ENCODE measurements at places on chromosomes 3 and 15.
A peak's percentile ranks its signal among the peaks of the same experiment; 100 is the strongest.

- no peaks in the 10 kb centered on the region for H3K36me3 ChIP-seq
- H3K27me3 ChIP-seq, result no peaks in the 10 kb centered on the region
- no peaks in the 10 kb centered on the region for H3K4me1 ChIP-seq
- DNase-seq, result no peak
- H3K4me3 ChIP-seq, result no peak within 1 kb of the TSS
Observed at GRCh38 chr3:121894301-121894990, at the start of gene SLC15A2. Gene SLC15A2, plus strand, starts transcription at chr3:121894401. Its CDS starts 76 bp downstream, at chr3:121894477.

- H3K27ac ChIP-seq, result peak overlapping the region; percentile 60
- DNase-seq, result no peak
- no peaks in the 10 kb centered on the region for H3K36me3 ChIP-seq
- H3K27me3 ChIP-seq, result no peaks in the 10 kb centered on the region
- no peak overlapping the region for H3K4me3 ChIP-seq
Observed at GRCh38 chr15:78991476-78991875, 46.6 kb upstream of the CTSH start.

DNA sequence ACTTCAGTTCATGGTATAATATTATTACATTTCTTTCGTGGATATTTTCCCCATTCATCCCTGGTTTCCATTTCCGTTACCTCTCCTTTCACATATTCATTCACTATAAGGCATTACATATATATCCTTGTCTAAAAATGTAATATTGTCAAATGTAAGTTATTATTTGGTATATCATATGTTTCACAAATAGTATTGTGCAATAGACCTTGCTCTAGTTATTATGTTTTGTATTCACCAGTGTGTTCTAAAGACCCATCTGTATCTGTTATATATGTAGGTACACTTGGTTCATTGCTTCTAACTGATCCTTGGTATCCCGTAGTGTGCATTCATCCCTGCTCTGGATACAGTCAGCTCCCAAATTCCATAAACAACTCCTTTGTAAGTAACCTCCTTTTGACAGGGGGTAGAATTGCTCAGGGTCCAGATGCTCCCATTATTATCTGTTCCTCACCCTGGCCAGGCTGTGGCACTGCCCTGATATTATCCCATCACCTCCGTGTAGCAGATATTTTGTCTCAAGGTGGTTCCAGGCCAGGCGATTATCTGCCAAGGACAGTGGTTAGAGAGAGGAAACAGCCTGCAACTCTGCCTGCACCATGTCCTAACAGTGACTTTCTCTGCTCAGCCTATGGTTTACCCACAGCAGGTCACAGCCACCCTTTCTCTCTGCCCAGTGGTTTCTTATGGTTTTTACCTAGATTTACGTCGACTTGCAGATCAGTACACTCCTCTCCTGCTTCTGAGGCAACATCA is 29.2 kb downstream of the PAQR9 start:
- DNase-seq, result no peak
- no peaks in the 10 kb centered on the region for H3K4me1 ChIP-seq
- no peak overlapping the region for H3K4me3 ChIP-seq

- H3K27ac ChIP-seq, result no peak overlapping the region
- H3K36me3 ChIP-seq, result no peaks in the 10 kb centered on the region
- no peak overlapping the region for H3K4me3 ChIP-seq
- DNase-seq, result no peak
- no peaks in the 10 kb centered on the region for H3K27me3 ChIP-seq
Observed at GRCh38 chr15:100920516-100921135, 1.5 kb downstream of the LRRK1 start.

GRCh38 chr15:73959012-73959581 is 32.8 kb downstream of the LOXL1 start:
- H3K27ac ChIP-seq, result no peak overlapping the region
- H3K4me1 ChIP-seq, result no peaks in the 10 kb centered on the region
- H3K4me3 ChIP-seq, result no peak overlapping the region
- no peaks in the 10 kb centered on the region for H3K36me3 ChIP-seq
- DNase-seq, result no peak
- no peaks in the 10 kb centered on the region for H3K27me3 ChIP-seq

- no peaks in the 10 kb centered on the region for H3K36me3 ChIP-seq
- H3K4me3 ChIP-seq, result no peak overlapping the region
- no peak overlapping the region for H3K27ac ChIP-seq
- no peaks in the 10 kb centered on the region for H3K4me1 ChIP-seq
- H3K27me3 ChIP-seq, result no peaks in the 10 kb centered on the region
Observed at GRCh38 chr3:107412376-107412775, 35.1 kb downstream of the CCDC54 start.

- no peak for DNase-seq
- peaks cover 9% of the 10 kb centered on the region for H3K4me1 ChIP-seq
- H3K27ac ChIP-seq, result no peak overlapping the region
- H3K27me3 ChIP-seq, result peaks cover 3% of the 10 kb centered on the region
- no peak overlapping the region for H3K4me3 ChIP-seq
- H3K36me3 ChIP-seq, result no peaks in the 10 kb centered on the region
Observed at GRCh38 chr3:170480111-170480510, 61.4 kb downstream of the CLDN11 start.

GRCh38 chr3:52442409-52443267 is 2.3 kb downstream of the SEMA3G start:
- H3K27ac ChIP-seq, result no peak overlapping the region
- H3K27me3 ChIP-seq, result no peaks in the 10 kb centered on the region
- H3K4me1 ChIP-seq, result no peaks in the 10 kb centered on the region
- DNase-seq, result no peak

DNA sequence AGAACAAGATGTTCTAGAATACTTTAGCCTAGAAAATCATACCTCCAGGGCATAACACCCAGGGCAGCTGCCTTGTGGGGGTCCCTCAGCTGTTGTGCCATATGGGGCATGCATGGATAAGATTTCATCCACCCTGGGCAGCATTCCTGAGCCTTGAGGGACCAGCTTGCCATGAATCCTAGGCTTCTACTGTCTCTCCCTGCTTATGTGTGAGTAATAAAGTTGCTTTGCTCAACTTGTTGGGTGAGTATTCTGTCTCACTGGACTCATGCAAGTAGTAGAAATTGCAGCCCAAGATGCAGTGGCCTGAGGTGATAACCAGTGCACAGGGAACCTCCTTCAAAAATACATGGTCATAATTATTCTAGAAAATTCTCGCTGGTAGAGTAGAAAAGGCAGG is 52.1 kb upstream of the EPHB1 start:
- no peak for DNase-seq
- no peaks in the 10 kb centered on the region for H3K27me3 ChIP-seq
- no peak overlapping the region for H3K27ac ChIP-seq
- no peaks in the 10 kb centered on the region for H3K4me1 ChIP-seq
- H3K4me3 ChIP-seq, result no peak overlapping the region
- H3K36me3 ChIP-seq, result no peaks in the 10 kb centered on the region

GRCh38 chr3:103210583-103210982 is 775.8 kb downstream of the ZPLD1 start:
- no peak overlapping the region for H3K27ac ChIP-seq
- H3K4me3 ChIP-seq, result no peak overlapping the region
- H3K36me3 ChIP-seq, result no peaks in the 10 kb centered on the region
- no peaks in the 10 kb centered on the region for H3K27me3 ChIP-seq
- no peak for DNase-seq

- H3K27me3 ChIP-seq, result no peaks in the 10 kb centered on the region
- no peak overlapping the region for H3K27ac ChIP-seq
- peak; percentile 73 for DNase-seq
- peaks cover 2% of the 10 kb centered on the region for H3K36me3 ChIP-seq
Observed at GRCh38 chr3:188583341-188584161, 429.6 kb downstream of the LPP start.

GRCh38 chr15:92882697-92883162 is 17.4 kb upstream of the CHD2 start:
- peak overlapping the region; percentile 100 for H3K4me3 ChIP-seq
- no peak for DNase-seq
- no peaks in the 10 kb centered on the region for H3K36me3 ChIP-seq
- peak overlapping the region; percentile 93 for H3K27ac ChIP-seq
- peaks cover 29% of the 10 kb centered on the region for H3K4me1 ChIP-seq

GRCh38 chr3:152444029-152444641 is 175.4 kb downstream of the MBNL1 start:
- H3K27me3 ChIP-seq, result no peaks in the 10 kb centered on the region
- H3K27ac ChIP-seq, result no peak overlapping the region
- peak; percentile 59 for DNase-seq
- no peak overlapping the region for H3K4me3 ChIP-seq
- H3K36me3 ChIP-seq, result no peaks in the 10 kb centered on the region

DNA sequence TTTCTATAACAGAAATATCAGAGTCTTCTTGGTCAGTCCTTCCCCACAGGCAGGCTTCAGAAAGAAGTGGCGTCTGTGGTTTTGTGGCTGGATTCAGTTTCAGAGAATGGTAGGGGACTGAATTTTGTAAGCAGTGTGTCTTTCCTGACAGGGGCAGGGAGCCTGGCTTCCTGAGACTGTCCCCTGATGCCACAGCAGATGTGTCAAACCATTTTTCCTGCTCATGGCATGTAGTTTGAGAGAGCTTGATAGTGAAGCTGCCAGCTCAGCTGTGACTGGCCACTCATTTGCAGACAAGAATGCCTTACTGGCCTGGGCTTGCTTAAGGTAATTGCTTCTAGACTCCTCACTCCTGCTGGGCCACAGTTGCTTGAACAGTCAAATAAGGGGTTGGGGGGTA is 26.4 kb downstream of the LARS2 start:
- H3K27ac ChIP-seq, result no peak overlapping the region
- H3K27me3 ChIP-seq, result no peaks in the 10 kb centered on the region

DNA sequence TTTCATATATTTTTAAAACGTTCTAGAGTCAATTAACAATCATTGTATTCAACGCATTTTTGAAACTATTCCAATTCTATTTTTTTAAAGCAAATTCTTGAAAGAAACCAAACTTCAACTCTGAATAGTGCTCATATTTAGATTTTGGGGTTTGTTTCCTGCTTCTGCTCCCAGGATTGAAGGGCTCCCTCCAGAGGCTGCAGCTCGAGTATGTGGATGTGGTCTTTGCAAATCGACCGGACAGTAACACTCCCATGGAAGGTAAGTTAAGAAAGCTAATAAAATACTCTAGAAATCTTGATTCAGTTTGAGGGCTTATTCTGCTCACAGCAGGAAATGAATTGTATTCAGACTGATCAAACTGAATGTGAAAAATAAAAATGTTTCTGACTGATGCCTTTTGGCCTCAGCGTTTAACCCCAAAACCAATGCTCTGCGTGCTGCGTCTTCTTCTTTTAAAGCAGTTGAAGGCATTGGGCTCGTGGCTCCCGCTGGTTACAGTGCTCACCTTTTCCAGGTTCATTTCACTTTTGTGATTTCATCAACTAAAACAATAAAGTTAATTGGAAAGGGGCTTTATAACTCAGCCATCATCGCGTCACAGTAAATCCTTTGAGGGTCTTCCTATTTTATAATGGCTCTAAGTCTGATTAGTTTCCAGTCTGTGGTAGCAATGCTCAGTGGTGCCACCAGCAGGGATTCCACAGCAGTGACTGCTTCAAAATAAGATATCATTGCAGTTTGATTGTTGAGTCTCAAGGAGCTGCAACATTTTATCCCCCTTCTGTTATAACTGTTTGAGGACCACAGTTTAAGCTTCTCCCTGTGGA is 80.1 kb downstream of the SSR3 start:
- H3K27ac ChIP-seq, result no peak overlapping the region
- H3K27me3 ChIP-seq, result no peaks in the 10 kb centered on the region
- no peak for DNase-seq
- H3K4me3 ChIP-seq, result no peak overlapping the region
- no peaks in the 10 kb centered on the region for H3K4me1 ChIP-seq
- no peaks in the 10 kb centered on the region for H3K36me3 ChIP-seq
